CD4-positive, alpha-beta T cell treated with Interleukin-6 for 4 hours (primary cell): ENCODE measurements at places on chromosomes 2 and 18.

GRCh38 chr2:110852541-110853263, 120.3 kb downstream of the ACOXL start:
- DNase-seq: peak; percentile 44

DNA sequence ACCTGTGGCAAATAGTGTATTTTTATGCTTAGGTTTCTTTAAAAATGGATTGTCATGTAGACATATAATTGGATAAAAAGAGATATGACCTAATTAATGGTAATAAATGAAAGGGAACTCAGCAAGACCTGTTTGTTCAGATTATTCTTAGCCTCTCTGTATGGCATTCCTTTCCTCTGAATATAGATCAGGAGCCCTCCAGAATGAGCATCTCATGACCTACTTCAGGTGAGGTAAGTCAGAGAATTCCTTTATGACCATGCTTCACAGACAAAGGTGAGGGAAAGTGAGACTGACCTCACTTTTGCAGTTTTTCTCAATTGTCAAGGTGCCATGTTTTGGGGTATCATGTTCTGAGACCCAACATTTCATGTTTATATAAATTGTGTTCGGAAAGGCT, 1744.3 kb upstream of the PIK3C3 start:
- no peak for DNase-seq

GRCh38 chr2:117825437-117825836, 10.9 kb downstream of the DDX18 start:
- no peak for DNase-seq

DNA sequence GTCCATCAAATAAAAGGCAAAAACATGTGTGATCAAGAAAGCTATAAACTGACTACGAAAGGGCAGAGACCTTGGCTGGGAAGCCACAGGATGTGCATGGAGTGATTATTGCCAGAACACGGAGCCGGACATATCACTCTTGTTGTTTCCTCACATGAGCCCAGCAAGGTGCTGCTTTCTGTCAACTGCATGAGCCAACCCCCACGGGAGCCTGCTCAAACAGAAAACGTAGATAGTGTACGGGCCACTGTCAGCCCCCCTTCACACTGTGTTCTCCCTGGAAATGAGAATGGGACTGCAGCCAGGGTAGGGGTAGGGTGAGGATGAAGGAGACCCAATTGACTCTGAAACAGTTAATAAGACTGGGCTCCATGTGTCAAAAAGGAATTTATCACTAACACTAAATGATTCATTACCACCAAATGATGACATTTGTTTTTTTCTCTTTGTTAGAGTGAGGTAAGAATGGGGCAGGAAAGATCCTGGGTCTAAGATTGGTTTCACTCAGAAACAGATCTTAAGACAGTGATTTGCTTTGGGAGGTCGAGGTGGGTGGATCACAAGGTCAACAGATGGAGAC, 235.8 kb downstream of the MREG start:
- DNase-seq: no peak

- DNase-seq: no peak
Measured at GRCh38 chr2:101185656-101186055, 34.5 kb upstream of the TBC1D8 start.

GRCh38 chr2:184727813-184728212, 129.5 kb downstream of the ZNF804A start:
- DNase-seq: no peak

GRCh38 chr18:77020561-77020960, 112.0 kb downstream of the MBP start:
- DNase-seq: no peak

DNA sequence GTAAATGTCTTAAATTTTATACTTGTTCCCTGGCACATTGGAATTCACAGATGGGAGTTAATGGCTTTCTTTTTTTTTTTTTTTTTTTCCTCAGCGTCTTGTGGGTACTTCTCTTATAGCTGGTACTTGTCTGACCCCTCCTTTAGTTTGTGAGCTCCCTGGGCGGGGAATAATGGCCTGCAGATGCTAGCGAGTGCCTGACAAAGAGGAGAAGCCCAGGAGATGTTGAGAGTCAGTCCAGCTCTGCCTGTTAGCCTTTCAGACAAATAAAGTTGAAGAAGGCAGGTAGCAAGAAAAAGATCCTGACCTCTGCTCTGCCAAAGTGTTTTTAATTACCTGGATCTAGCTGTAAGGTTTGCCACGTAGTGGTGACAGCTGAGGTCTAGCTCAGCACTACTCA, 6.6 kb downstream of the BCL2L11 start:
- no peak for DNase-seq

GRCh38 chr2:35963824-35964223, 391.8 kb upstream of the CRIM1 start:
- DNase-seq: no peak

DNA sequence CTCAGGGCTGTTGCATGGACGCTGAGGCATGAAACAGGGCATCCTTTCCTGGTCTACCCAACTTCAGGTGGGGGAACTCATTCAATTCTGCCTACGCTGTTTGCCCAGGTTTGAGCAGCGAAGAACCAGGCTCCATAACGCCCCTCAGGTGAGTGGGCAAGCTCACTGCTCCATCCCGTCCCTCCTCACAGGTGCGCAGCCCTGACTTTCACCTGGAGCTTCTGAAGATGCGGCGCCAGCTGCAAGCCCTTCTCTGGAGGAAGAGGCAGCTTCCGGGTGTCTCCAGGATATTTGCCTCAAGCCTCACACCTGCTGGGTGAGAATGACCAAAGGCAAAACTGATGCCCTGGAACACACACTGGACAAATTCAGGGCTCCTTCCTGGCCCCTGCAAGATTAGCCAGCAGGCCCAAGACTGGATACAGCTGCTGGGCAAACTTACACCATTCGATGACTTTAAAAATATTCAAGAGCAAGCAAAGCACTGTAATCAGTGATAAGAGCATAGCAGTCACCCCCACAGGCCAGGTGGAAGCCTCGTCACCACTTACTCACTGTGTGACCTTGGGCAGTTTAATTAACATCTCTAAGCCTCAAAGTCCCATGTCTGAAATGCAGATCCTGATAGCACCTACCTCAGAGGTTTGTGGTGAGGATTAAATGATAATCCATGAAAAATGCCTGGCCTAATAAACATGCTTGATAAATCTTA, 97.7 kb downstream of the GYPC start:
- DNase-seq: no peak

DNA sequence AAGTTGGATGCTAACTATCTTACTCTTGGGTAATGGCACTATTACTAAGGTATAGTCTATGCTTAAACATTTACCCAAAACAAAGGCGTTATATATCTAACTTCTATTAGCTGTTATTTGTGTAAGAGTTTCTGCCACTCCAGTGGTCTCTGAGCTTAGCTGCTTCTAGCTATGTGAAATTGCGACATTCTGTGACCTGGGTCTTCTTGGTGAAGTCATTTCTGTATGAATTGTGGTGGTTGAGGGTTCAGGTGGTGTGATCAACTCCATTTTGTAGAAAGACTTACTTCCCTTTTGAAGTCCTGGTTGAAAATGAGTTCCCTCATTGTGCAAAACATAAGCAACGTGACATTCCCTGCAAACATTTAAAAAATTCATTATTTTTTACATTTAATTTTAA, 221.6 kb downstream of the PIK3C3 start:
- DNase-seq: no peak

DNA sequence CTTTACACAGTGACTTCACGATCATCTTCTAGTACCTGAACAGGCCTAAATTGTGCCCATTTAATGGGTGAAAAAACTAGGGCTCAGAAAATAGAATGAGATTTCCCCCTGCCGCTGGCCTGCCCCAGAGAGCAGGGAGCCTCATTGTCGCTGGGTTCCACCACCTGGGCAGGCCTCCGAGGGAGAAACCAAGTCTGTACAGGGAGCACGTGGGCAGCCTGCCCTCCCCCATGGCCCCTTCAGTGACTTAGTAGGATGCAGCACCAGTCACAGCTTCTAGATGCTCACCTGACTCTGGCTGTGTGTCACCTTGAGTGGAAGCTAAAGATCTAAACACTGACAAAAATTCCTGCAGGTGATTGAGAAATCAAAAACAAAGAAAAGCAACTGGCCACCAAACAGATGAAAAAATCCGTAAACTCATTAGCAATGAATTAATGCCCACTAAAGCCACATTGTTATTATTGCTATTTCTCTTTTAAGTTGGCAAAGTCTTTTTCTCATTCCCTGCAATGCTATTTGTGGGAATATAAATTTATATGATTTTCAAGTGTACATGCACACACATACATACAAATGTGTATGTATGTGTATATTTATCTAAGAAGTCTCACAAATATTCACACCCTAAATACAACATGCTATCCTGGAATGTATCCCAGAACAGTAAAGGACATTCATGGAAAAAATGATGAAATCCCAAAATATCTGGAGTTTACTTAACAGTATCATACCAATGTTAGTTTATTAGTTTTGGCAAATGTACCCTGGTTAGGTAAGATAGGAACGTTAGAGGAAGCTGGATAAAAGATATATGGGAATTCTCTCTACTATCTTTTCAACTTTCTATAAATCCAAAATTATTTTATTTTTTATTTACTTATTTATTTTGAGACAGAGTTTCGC, 18.7 kb upstream of the ASPRV1 start:
- no peak for DNase-seq

DNA sequence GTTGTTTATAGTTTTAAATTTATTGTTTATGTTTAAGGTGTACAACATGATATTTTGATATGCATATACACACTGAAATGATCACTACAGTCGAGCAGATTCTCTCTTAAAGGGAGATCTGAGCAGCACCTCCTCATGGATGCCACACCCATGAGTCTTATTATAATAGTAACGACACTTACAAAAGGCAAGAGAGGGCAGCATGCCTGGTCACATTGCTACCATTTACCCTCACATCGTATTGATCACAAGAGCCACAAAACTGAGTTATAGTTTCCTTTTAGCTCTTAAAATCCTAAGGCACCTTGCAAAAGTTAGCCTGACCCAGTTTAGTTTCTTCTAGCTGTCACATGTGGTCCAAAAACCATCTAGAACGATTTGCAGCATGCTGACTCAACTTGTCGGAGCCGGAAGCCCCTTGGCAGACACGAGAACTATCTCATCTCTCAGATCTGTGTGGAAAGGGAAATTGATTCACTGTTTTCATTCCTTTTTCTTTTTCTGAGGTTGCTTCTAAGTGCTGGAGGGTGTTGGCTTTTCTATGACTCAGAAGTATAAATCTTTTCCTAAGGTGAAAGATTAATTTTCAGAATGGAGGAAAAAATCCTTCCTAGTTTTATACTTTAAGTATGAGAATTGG, 85.3 kb downstream of the CDC42EP3 start:
- peak; percentile 84 for DNase-seq

DNA sequence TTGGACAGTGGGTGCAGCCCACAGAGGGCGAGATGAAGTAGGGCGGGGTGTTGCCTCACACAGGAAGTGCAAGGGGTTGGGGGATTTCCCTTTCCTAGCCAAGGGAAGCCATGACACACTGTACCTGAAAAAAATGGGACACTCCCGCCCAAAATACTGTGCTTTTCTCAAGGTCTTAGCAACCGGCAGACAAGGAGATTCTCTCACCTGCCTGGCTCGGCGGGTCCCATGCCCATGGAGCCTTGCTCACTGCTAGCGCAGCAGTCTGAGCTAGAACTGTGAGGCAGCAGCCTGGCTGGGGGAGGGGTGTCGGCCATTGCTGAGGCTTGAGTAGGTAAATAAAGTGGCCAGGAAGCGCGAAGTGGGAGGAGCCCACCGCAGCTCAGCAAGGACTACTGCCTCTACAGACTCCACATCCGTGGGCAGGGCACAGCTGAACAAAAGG, 244.7 kb downstream of the NBAS start:
- DNase-seq: peak; percentile 4

DNA sequence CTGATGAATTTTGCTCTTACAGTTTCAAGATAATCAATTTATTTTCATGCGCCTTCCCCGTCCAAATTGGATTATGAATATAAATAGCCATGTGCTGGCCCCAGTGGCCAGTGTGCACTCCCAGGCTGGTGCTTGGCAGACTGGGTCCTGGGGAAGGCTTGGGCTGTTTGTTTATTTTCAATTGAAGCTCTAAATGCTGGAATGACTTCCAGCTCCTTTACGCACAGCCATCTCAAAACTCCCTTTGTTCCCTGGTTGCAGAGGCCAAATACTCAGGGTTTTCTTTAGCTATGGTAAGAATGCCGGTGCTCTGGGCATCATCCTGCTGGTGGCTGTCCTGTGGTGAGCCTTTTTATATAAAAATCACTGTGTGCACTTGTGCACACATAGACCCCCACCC, 131.5 kb downstream of the PRKCE start:
- no peak for DNase-seq

DNA sequence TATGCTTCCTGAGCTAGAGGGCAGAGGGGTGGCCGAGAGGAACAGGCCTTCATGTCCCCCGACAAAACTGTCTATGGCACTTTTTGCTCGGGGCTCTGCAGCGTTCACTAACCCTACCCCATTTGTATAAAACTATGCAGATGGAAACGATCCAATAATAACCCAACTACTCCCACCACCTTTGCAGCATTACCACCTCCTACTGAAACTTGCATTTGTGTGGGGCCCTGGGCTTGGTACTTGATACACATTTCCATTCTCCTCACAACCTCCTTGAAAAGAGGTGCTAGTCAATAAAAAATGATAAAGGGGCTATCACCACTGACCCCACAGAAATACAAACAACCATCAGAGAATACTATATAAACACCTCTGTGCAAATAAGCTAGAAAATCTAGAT, 63.5 kb upstream of the FOSL2 start:
- no peak for DNase-seq

- peak; percentile 11 for DNase-seq
Measured at GRCh38 chr18:59823596-59824195, 76.1 kb upstream of the PMAIP1 start.

- DNase-seq: no peak
Measured at GRCh38 chr2:64768491-64769005, 114.8 kb upstream of the SERTAD2 start.
